Prostate gland (tissue), 2 donors: ENCODE measurements at places on chromosomes 5 and 9. TPM values are rescaled to one million over a fixed set of nuclear protein-coding genes. Genes with fewer than 3 reads are reported as not detected.

The PLAC8L1 gene
- not detected for total RNA-seq

The NEUROG1 gene
- not detected for total RNA-seq

The TXNDC8 gene
- total RNA-seq = not detected

The ABO gene
- 3.5 TPM for total RNA-seq

The ADCY2 gene
- total RNA-seq = 5.2 TPM

DNA sequence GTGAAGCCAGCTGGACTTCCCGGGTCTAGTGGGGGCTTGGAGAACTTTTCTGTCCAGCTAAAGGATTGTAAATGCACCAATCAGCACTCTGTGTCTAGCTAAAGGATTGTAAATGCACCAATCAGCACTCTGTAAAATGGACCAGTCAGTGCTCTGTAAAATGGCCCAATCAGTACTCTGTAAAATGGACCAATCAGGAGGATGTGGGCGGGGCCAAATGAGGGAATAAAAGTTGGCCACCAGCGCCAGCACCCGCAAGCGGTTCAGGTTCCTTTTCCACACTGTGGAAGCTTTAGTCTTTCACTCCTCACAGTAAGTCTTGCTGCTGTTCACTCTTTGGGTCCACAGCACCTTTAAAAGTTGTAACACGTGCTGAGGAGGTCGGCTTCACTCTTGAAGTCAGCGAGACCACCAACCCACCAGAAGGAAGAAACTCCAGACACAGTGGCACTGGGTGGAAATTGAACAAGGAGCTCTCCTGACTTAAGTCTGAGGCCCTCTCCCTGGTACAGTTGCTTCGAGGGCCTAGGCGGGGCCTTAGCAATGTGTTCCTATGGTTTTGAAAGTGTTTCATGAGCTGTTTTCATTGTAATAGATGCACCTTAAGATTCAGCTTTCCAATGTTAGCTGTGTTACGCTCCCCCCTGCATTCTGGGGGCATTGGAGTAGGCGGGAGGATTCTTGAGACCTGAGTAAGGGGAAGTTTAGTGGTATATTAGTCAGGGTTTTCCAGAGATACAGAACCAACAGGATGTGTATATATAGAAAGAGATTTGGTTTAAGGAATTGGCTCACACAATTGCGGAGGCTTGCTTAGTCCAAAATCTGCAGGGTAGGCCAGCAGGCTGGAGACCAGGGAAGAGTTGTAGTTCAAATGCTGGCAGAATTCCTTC lies 21.5 kb upstream of the MYO10 start:
- no peak for DNase-seq
- no peaks in the 10 kb centered on the region for H3K4me1 ChIP-seq
- no peaks in the 10 kb centered on the region for H3K27me3 ChIP-seq

DNA sequence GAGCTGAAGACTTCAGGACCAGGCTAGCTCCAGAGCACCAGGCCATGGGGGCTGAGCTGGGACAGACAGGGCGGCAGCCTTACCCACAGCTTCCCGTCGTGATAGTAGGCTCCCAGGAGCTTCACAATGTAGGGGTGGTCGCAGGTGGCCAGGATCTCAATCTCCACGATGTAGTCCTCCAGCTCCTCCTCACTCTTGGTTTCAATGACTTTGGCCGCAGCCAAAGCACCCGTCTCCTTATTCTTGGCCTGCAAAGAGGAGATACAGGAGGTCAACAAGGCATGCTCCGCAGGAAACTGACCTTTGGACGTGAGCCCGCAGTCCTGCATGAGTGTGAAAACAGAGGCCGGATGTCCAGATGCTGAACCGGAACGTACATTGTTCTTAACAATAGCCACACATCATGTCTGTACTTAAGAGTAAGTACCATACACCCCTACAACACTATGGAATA lies 31.5 kb downstream of the STK10 start:
- H3K4me3 ChIP-seq = no peak overlapping the region
- no peak overlapping the region for H3K27ac ChIP-seq
- H3K36me3 ChIP-seq = no peaks in the 10 kb centered on the region
- H3K27me3 ChIP-seq = no peaks in the 10 kb centered on the region
- H3K4me1 ChIP-seq = no peaks in the 10 kb centered on the region

- H3K36me3 ChIP-seq = no peaks in the 10 kb centered on the region
- DNase-seq = no peak
- no peak overlapping the region for H3K27ac ChIP-seq
These were observed 116.6 kb upstream of the SLC44A1 start for GRCh38 chr9:105127863-105128220.

DNA sequence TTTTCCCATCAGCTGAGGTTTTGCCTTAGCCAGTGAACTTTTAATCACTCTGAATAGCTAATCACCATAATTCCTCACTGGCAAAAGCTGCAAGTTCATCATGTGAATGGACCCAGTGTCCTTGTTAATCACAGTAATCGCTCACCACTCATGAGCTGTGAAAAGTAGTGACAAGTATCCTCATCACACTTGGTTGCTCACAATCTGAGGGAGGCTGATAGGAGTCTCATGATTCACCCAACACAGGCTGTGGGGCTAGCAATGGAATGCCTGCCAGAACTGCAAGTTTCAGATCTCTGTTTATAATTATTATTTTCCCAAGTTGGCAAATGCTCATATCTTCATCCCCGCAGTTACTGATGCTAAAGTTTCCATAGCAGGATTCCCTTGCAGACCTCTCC lies 467.2 kb downstream of the KIF4B start:
- H3K27me3 ChIP-seq = no peaks in the 10 kb centered on the region
- no peak for DNase-seq
- H3K4me3 ChIP-seq = no peak overlapping the region
- no peak overlapping the region for H3K27ac ChIP-seq
- no peaks in the 10 kb centered on the region for H3K36me3 ChIP-seq

GRCh38 chr5:148860599-148860998 lies 34.2 kb downstream of the ADRB2 start:
- no peak overlapping the region for H3K4me3 ChIP-seq
- no peaks in the 10 kb centered on the region for H3K36me3 ChIP-seq
- H3K27me3 ChIP-seq = no peaks in the 10 kb centered on the region
- H3K27ac ChIP-seq = no peak overlapping the region
- H3K4me1 ChIP-seq = peaks cover 9% of the 10 kb centered on the region
- DNase-seq = no peak

DNA sequence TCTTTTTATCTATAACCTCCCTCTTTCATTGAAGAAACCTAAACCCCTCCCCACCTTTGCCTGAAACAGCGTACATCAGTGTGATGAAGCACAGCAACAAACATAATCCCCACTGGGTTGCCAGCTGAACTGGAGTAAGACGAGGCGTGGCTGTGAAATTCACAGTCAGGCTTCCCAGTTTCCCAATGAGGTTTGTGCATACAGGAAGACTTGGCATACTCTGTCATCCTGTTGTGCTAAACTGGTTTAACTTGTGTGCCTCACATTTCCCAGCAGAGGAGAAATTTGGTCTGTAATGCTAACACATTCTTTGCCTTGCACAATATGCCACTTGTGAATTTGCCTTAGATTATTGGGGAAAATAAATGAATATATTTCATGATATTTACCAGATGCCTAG lies 121.5 kb downstream of the SV2C start:
- no peaks in the 10 kb centered on the region for H3K36me3 ChIP-seq
- H3K4me1 ChIP-seq = no peaks in the 10 kb centered on the region
- H3K4me3 ChIP-seq = no peak overlapping the region
- DNase-seq = peak; percentile 76
- H3K27ac ChIP-seq = no peak overlapping the region

- no peaks in the 10 kb centered on the region for H3K27me3 ChIP-seq
- peak overlapping the region; percentile 86 for H3K27ac ChIP-seq
- peak; percentile 86 for DNase-seq
These were observed 1.4 kb upstream of the CIZ1 start for GRCh38 chr9:128192601-128193371.

DNA sequence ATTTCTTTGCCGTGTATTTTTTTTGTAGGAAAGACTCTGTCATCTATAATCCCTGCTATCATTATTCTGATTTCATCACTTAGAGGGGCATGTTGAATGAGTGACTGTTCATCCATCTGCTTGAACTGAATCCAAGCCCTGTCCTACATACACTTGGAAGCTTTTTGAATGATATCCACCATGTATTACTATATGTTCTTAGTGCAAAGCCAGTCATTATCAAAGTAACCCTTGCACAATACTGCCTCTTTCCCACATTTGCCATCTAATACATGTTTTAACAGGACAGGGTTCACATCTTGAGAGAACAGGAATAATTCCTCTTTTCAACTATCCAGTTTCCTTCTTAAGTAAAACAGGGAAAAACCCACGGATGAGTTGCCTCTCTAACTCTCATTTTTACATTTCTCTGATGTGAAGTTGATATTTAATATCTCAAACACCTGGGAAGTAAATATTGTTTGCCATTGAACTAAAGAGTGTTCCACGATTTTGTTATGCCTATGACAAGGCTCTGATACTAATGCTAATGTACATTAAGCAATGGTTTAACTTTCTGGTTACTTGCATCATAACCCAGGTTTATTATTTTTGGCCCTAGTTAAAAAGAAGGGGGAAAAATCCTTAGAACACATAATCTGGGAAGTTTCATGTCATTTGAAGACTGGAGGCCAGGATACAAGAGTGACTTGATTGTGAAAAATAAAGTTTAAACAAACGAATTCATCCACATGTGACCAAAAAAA lies 103.7 kb upstream of the TARS1 start:
- H3K4me1 ChIP-seq = no peaks in the 10 kb centered on the region
- H3K27ac ChIP-seq = no peak overlapping the region
- no peaks in the 10 kb centered on the region for H3K27me3 ChIP-seq
- no peak for DNase-seq
- H3K36me3 ChIP-seq = no peaks in the 10 kb centered on the region
- no peak overlapping the region for H3K4me3 ChIP-seq

DNA sequence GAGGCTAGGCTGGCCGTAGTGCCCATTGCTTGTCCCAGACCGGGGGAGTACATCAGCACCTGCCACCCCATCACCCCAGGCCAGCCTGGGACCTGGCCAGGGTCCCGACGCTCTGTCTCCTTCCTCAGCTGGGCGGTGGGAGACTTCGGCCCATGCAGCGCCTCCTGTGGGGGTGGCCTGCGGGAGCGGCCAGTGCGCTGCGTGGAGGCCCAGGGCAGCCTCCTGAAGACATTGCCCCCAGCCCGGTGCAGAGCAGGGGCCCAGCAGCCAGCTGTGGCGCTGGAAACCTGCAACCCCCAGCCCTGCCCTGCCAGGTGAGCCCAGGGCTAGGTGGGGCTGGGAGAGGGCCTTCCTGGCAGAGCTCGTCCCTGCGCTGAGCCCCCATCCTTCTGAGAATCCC lies 16.5 kb upstream of the CACFD1 start:
- no peaks in the 10 kb centered on the region for H3K4me1 ChIP-seq
- H3K36me3 ChIP-seq = no peaks in the 10 kb centered on the region
- no peak overlapping the region for H3K27ac ChIP-seq
- H3K27me3 ChIP-seq = no peaks in the 10 kb centered on the region

DNA sequence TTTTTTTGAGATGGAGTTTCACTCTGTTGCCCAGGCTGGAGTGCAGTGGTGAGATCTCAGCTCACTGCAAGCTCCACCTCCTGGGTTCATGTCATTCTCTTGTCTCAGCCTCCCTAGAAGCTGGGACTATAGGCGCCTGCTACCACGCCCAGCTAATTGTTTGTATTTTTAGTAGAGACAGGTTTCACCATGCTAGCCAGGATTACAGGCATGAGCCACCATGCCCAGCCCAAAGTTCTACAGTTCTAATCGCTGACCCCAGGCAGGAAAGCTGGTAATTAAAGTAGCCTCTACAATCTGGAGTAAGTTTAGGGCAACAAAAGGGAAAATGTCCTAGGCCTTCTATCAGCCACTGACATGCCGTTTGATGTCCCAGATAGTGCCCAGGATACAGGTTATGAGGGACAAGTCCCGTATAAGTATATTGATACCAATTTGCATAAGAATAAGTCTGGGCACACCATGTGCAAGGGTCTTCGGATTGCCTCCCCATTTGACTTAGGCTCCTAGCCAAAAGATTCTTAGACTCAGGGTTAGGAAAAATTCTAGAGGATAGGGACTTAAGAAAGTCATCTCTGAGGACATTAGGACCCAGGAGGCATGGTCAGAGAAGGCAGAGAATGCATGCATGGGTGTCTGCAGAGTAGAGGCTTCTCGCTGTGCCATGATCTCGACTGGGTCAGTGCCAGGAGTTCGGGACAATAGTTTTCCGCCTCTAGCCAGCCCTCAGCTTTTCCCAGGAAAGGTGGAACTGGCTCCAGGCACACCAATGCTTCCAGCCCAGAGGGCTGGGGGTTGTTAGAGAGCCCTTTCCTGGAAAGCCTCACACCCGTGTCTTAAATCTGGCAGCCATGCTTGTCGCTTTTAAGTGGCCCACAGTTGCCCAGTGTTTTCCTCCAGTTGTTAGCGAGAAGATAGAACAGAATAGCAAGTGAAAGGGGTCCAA lies 1111.1 kb downstream of the TAF11L14 start:
- H3K27ac ChIP-seq = no peak overlapping the region
- H3K4me3 ChIP-seq = peak overlapping the region; percentile 10
- DNase-seq = no peak
- no peaks in the 10 kb centered on the region for H3K36me3 ChIP-seq
- H3K27me3 ChIP-seq = no peaks in the 10 kb centered on the region

- H3K36me3 ChIP-seq = no peaks in the 10 kb centered on the region
- peak overlapping the region; percentile 26 for H3K27ac ChIP-seq
- peak; percentile 16 for DNase-seq
- no peaks in the 10 kb centered on the region for H3K27me3 ChIP-seq
- H3K4me3 ChIP-seq = no peak overlapping the region
- H3K4me1 ChIP-seq = no peaks in the 10 kb centered on the region
These were observed 225.2 kb downstream of the GAS1 start for GRCh38 chr9:86721843-86722705.

DNA sequence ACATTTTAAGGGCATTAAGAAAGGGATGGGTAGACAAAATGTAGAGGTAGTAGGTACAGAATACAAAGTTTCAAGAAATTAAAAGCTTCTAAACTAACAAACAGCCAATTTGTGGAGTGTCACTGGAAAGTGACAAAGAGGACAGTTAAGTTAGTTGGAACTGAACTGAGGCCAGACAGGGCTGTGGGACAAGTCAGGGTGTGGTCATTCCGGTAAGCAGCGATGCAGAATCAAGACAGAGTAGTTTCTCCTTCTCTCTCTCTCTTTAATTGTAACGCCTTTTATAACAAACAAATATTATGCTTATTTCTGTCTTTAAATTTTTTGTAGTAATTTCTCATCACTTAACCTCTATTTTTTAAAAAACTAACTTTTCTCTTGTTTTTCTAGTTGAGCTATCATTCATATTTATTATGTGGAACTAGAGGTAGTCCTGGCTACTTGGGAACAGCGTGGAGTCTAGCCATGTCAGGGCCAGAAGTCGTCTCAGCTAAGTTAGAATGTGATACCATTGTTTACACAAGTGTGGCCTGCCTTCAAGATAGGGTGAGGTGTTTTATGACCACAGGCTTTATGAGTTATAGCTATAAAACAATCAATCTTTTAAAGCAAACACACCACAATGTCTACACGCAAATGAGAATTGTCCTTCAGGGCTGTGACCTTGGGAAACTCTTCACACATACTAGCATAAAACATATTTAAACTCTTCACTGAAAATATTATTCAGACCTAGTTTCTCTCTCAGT lies 115.3 kb upstream of the CDKN2B start:
- H3K4me3 ChIP-seq = no peak overlapping the region
- H3K27ac ChIP-seq = no peak overlapping the region
- H3K36me3 ChIP-seq = no peaks in the 10 kb centered on the region
- no peak for DNase-seq
- no peaks in the 10 kb centered on the region for H3K27me3 ChIP-seq

GRCh38 chr9:137757139-137757538 lies 120.4 kb upstream of the CACNA1B start:
- no peaks in the 10 kb centered on the region for H3K4me1 ChIP-seq
- H3K27me3 ChIP-seq = no peaks in the 10 kb centered on the region
- no peak overlapping the region for H3K4me3 ChIP-seq
- peak; percentile 39 for DNase-seq
- H3K27ac ChIP-seq = no peak overlapping the region

- no peaks in the 10 kb centered on the region for H3K36me3 ChIP-seq
- no peak for DNase-seq
- no peak overlapping the region for H3K27ac ChIP-seq
- no peak overlapping the region for H3K4me3 ChIP-seq
These were observed 24.8 kb upstream of the CTNNAL1 start for GRCh38 chr9:109037946-109038715.
